ENCODE measurements at places on chromosomes 7 and 10. TPM values are rescaled to one million over a fixed set of nuclear protein-coding genes. Genes with fewer than 3 reads are reported as not detected.

Gene NPC1L1
- 0.06 TPM for total RNA-seq

Gene PNLIPRP3
- not detected for total RNA-seq

Gene PNLIP
- not detected for total RNA-seq

Gene NUTM2A
- total RNA-seq: 0.05 TPM

Gene PALS2
- 41.3 TPM for total RNA-seq
